Body of pancreas (tissue), 4 donors: ENCODE measurements at places on chromosomes 12 and 14. TPM values are rescaled to one million over a fixed set of nuclear protein-coding genes. Genes with fewer than 3 reads are reported as not detected.

DNA sequence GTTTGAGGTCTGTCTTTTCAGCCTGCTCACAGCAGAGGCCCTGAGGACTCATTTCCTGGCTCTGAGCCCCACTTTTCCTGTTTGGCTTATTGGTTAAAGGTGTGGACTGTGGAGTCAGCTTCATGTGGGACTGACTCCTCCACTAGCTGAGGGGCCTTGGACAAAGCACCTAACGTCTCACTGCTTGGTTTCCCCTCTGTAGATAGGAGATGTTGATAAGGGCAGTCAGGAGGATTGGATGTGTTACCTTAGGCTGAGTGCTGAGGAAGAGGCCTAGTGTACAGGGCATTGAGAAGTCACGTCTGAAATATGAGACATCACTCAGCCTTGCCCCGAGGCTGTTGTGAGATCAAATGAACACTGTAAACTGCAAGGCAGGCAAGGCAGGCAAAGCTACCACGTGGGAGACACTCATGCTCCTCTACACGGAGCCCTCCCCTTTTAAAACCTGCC is 27.1 kb upstream of the TCL1A start:
- DNase-seq, result no peak

DNA sequence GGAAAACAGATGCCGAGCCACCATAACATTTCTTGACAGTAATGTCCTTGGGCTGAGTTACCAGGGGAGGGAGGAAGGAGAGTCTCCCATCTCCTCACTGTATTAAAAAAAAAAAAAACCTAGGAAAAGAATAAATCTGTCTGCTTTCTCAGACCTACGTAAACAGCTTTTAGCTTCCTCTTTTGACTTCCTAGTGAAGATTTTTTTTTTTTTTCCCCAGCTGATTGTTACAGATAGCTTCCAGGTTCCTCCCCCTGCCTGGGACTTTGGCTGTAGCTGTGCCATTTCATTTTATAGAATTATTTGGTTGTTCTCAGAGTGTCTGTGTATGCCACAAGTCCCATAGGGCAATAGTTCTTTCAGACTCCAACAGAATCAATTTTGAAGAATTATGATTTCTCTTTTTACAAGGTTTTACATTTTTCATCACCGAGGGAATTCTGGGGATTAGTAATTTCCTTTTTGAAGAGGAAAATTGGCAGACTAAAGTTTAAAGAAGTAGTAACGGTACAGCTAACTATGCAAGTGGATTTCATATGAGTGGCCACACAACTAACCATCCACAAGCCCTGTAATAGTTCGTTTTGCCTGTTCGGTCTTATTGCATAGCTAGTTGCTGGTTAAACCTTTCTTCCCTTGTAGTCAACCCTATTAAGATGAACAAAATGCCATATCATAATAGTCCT is 23.1 kb upstream of the GNS start:
- DNase-seq, result no peak

GRCh38 chr14:104973135-104973384 is 5.1 kb downstream of the AHNAK2 start:
- DNase-seq, result peak; percentile 91

GRCh38 chr14:100871234-100872186 is 32.0 kb downstream of the RTL1 start:
- no peak for DNase-seq

DNA sequence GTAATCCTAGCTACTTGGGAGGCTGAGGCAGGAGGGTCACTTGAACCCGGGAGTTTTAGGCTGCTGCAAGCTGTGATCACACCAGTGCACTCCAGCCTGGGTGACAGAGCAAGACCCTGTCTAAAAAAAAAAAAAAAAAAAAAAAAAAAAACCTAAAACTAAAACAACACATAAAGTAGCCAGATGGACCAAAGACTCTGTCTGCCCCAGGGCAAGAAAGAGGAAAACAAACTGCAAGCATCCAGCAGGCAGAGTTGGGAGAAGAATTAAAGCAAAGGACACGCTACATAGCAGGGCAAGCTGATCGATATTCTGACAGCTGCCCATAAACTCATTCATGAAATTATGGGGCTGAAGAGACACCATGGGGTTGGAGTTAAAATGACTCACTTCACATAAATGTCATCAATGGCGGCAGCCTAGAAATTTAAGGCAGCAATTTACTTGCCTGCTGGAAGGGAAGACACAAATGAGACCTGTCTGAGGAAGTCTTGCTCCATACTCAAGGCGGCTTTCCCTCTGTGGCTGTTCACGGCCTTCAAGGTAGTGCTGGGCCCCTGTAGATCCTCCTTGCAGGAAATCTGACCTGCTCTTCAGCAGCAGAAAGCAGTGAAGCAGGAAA is 259.1 kb upstream of the FKBP4 start:
- DNase-seq, result no peak

GRCh38 chr12:104928036-104928745 is 29.9 kb downstream of the SLC41A2 start:
- DNase-seq, result no peak

DNA sequence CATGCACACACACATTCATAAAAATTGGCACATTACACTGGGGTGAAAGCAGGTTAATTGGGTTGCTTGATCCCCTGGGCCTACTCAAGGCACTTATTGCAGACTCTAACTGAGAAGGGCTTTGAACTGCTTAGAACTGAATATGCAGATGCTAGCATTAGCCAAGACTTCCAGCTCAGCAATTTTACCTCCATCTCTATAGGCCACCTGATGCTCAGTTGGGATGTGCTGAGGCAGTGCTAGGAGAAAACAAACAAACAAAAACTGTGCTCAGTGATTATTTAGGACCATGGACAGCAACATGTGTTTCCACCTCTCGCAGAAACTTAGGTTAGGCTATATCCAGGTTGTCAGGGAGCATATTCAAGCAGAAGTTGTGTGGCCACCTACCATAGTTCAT is 124.8 kb upstream of the WSCD2 start:
- DNase-seq, result no peak

DNA sequence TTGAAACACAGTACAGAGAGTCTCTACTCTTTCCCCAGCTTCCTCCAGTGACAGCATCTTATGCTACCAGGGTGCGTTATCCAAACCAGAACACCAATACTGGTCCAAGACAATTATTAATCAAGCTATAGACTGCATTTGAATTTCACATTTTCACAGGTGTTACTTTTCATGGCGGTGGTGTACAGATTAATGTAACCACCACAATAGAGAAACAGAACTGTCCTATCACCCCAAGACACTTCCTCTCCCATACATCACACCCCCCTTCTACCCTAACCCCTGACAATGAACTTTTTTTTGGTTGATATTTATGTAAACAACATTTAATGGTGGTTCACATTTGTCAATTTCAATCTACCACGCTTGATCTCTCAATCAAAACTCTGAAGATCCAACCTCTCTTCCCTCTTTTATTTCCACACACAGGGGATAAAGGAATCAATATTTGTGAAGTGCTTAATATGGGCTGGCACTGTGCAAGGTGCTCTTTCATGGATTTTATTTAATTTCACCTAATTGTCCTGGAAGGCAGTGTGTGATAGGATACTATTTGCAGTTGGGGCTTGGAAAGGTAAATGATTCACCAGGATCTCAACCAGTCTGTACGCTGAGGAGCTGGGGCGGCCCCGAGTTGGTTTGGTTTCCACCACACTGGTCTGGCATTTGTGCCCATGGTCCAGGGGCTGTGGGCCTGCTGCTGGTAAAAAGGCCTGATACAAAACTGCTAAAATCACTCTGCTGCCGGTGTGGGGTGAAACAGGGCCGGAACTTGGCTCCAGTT is 54.6 kb upstream of the DICER1 start:
- no peak for DNase-seq

DNA sequence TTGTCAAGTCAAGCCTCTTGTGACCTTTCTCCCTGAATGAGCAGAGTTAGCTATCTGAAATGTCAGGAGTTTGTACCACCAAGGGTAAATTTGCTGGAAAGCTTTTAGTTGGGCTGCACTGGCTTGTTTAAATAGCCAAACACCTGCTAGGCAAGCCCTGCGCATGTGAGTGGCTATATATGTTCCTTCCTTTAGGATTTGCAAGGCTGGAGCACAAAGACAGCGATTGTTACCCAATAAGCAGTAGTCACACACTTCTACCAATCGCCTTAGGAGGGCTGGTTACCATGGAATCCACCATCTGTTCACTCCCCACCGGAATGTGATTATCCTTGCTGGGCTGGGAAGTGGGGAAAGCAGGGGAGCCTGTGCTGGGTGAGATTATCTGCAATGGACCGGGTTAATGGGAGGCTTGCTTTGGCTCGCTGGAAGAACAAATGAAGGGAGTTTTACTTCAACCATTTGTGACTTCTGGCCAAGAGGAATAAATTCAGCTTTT is 102.5 kb downstream of the FGD4 start:
- peak; percentile 60 for DNase-seq

DNA sequence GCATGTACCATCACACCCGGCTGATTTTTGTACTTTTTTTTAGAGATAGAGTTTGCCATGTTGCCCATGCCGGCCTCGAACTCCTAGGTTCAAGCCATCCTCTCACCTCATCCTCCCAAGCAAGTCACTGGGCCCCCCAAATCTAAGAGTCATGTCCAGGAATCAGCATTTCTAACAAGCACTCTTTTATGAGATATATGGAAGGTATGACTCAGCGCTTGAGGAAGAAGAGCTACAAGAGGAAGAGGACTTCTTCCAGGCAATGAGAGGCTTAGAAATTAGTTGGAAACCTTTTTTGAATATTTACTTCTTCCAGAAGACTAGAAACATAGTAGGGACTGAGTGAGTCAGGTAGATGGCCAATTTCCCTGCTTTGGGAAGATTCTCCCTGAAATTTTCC is 114.5 kb downstream of the HMGA2 start:
- DNase-seq, result no peak

DNA sequence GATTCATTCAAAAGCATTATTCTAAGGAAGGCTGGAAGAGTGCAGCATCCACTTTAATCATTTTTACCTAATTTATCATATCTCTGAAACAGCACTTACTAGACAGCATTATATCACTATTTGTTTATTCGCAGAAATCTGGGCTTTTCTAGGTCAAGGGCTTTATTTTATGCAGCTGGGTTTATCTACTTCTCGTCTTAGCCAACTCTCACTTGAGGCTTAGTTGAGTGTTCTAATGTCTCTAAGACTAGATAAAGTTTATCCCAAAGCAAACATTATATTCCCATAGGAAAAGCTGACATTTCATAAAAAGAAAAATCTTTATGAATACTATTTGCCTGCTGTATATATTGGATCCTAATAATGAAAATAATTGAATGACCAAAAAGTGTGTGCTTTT is 720.8 kb upstream of the FLRT2 start:
- no peak for DNase-seq

- peak; percentile 86 for DNase-seq
Observed at GRCh38 chr14:70907176-70907995, at the start of gene PCNX1. Gene PCNX1, plus strand, starts transcription at chr14:70907459. Its CDS starts 392 bp downstream, at chr14:70907851.

The POLR3B gene
- total RNA-seq, result 9.1 TPM

The APOLD1 gene
- 23.4 TPM for total RNA-seq

The MUCL1 gene
- total RNA-seq, result not detected

The DPPA3 gene
- total RNA-seq, result not detected

The RILPL2 gene
- total RNA-seq, result 2.6 TPM

The MDM2 gene
- total RNA-seq, result 93.4 TPM

The ADCY4 gene
- total RNA-seq, result 10.6 TPM
